ENCODE measurements at places on chromosomes 13 and 19. TPM values are rescaled to one million over a fixed set of nuclear protein-coding genes. Genes with fewer than 3 reads are reported as not detected.

The ZNF536 gene
- total RNA-seq: 1.1 TPM

The PSG2 gene
- 0.65 TPM for total RNA-seq

The PRR36 gene
- not detected for total RNA-seq

The HSPB6 gene
- total RNA-seq: 14.8 TPM

The ZNF730 gene
- 1.3 TPM for total RNA-seq

All from hair follicle dermal papilla cell (primary cell).